HuH-7.5 (cell line): ENCODE measurements at places on chromosomes 11 and 22.

GRCh38 chr11:44835296-44835695 is 108.5 kb downstream of the TSPAN18 start:
- no peak for DNase-seq

- DNase-seq = no peak
Observed at GRCh38 chr11:74538680-74539079, 45.2 kb upstream of the LIPT2 start.

DNA sequence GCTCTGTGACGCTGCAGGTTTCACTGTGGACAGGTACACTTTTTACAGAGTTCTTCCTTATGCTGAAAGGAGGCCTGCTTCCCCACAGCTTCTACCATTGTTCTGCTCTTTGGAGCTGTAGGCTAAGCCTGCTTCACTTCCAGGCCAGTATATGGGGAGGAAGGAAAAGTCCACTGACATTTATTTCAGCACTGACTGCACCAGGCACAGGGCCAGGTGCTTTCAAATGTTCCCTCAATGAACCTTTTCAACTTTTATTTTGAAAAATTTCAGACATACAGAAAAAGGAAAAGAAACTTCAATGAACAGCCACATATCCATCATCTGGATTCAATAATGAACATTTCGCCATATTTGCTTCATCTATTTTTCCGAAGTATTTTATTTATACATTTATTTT is 22.0 kb downstream of the POU2F3 start:
- no peak for DNase-seq

DNA sequence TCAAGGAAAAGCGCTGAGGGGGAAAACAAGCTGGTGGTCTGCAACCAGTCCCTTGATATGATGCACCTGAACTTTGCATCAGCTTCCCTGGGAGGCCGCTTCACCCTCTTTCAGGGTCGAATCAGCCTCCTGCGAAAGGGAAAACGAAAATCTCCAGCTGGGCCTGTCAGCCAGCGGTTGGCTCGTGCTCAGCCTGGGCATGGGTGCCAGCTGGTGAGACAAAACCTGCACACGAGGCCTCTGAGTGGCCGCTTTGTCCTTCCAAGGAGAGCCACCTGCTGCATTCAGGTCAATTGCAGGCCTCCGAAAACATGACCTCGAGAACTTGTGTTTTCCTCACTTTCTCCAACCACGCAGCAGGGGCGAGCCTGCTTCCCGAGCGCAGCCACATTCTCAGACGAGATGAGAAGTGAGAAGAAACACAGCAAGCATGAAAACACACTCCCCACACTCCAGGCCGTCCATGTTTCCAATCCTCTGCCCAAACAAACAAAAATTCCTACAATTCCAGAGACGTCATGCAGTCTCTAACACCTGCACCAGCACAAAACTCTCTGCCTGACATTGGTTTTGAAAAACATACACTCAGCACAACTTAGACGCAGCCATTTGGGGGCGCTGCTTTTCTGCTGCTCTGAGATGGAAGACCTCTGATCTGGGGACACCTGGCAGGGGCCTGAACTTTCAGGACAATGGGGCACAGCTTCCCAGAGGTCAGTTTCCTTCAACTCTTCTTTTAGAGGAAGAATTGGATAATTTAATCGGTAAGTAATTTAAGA is 77.1 kb downstream of the DHCR7 start:
- DNase-seq = no peak

DNA sequence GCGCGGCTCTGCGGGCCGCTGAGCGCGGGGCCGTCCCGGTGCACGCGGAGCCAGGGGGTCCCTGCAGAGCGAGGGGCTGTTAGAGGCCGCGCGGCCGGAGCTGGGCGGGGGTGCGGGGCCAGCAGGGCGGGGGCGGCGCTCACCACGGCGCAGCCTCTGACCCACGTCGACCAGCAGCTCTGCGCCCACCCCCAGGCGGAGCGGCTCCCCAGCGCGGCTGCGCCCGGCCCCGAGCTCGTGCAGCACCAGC is 385 bp upstream of the SCO2 start:
- no peak for DNase-seq
